ENCODE measurements at places on chromosomes 4 and X. TPM values are rescaled to one million over a fixed set of nuclear protein-coding genes. Genes with fewer than 3 reads are reported as not detected.

DNA sequence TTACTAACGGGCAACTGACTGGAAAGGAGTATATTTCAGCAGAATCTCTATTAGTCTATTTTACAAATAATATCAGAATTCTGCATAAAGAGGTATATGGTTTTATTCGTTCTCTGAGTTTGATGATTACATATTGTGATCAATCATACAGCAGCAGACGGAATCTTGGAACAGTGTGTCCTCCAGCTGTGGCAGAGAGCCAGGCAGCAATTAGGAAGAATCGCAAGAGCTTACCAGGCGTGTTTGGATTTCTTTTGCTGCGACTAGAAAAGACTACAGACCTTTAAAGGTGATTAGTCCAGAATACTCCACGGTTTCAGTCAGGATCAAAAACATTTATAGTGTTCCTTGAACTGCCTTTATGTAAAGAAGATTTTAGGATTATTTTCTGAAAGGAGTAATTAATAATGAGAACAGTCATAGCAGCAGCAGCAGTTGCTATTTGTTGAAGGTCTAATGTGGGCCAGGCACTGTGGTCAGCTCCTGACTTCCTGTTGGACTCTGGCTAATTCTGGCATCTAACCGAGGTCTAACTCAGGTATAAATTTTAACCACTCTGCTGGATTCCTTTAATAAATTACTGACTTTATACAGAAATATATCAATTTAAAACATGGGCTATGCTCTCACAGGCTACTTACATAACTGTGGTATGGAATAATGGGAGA is 225.3 kb upstream of the CXorf66 start:
- no peak overlapping the region for H3K27ac ChIP-seq
- no peaks in the 10 kb centered on the region for H3K27me3 ChIP-seq
- H3K36me3 ChIP-seq, result no peaks in the 10 kb centered on the region
- no peak overlapping the region for H3K4me3 ChIP-seq
- H3K4me1 ChIP-seq, result no peaks in the 10 kb centered on the region
- no peak for DNase-seq

GRCh38 chrX:106894392-106894909 is 8.7 kb downstream of the RIPPLY1 start:
- no peak overlapping the region for H3K27ac ChIP-seq
- H3K4me1 ChIP-seq, result no peaks in the 10 kb centered on the region

ADH7 gene
- total RNA-seq, result not detected

CPE gene
- total RNA-seq, result 63.6 TPM

VGLL1 gene
- total RNA-seq, result 1.6 TPM

LINC00632 gene
- 221 TPM for total RNA-seq

ABLIM2 gene
- total RNA-seq, result 12.7 TPM
